ENCODE measurements at places on chromosomes 7 and 10. TPM values are rescaled to one million over a fixed set of nuclear protein-coding genes. Genes with fewer than 3 reads are reported as not detected.

The FXYD4 gene
- not detected for total RNA-seq

The PRR15 gene
- 0.35 TPM for total RNA-seq

The RSPH10B2 gene
- not detected for total RNA-seq

The FAM25A gene
- not detected for total RNA-seq

The MOGAT3 gene
- total RNA-seq = not detected

The NYAP1 gene
- 0.32 TPM for total RNA-seq

The SLC26A5 gene
- not detected for total RNA-seq

The MACC1 gene
- total RNA-seq = 0.05 TPM

The PIK3CG gene
- total RNA-seq = 2.3 TPM

DNA sequence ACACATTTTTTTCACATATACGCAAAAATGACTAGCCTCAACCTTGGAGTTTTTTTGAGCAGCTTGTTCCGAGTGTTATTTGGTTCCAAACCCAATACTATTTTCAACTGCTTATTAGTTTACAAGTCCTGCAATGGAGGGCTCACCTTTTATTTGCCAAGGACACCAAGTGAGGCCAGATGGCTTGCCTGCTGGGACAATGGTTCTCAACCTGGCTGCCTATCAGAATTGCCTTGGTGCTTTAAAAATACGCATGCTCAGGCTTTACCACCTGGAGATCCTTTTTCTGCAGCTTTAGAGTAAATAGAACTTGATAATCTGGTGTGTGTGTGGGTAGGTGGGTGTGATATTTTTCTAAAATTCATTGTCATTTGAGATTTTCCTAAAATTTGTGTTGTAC is 276.8 kb downstream of the MTERF1 start:
- no peak for DNase-seq

GRCh38 chr10:77281719-77282118 is 355.9 kb downstream of the KCNMA1 start:
- no peak for DNase-seq

DNA sequence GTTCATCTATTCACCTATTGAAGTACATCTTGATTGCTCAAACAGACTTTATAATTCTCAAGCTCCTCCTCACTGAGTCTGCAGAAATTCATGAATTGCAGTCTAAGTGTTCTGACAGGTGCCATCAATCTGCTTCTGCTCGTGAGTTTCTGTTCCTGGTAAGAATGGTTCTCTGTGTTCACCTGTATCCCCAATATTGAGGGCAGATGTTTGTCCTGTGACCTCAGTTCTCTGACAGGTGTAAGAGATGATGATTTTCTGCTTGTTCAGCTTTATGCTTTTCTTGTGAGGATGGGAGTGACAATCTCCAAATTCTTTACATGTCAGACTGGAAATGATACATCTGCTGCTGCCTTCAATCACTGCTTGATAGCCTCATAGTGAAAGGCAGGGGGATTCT is 736.9 kb upstream of the COBL start:
- DNase-seq = no peak

GRCh38 chr7:146115548-146115850 is 1.1 kb upstream of the CNTNAP2 start:
- DNase-seq = no peak

GRCh38 chr7:134995239-134996096 is 9.2 kb downstream of the AGBL3 start:
- DNase-seq = no peak

GRCh38 chr10:102135956-102136526 is 3.2 kb downstream of the PPRC1 start:
- DNase-seq = no peak

GRCh38 chr7:41107330-41107937 is 595.5 kb downstream of the INHBA start:
- DNase-seq = no peak

DNA sequence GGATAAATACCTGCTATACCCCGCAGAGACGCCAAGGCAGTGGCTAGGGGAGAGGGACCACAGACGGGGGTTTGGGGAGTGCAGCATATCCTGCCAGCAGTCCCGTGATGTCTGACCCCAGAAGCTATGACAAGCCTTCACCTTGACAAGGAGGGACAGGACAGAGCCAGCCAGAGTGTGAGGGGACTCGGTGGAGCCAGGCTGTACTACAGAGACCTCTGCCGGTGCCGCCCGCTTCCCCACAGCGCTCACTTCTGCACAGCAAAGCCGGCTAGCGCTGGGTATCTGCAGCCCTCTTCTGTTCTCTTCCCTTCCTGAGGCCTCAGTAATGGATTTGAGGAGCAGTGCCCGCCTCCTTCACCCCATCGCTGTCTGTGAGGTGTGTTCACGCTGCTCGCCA is 47.0 kb upstream of the PFKP start:
- no peak for DNase-seq

GRCh38 chr10:21292763-21293517 is 232.5 kb downstream of the SKIDA1 start:
- DNase-seq = peak; percentile 68

DNA sequence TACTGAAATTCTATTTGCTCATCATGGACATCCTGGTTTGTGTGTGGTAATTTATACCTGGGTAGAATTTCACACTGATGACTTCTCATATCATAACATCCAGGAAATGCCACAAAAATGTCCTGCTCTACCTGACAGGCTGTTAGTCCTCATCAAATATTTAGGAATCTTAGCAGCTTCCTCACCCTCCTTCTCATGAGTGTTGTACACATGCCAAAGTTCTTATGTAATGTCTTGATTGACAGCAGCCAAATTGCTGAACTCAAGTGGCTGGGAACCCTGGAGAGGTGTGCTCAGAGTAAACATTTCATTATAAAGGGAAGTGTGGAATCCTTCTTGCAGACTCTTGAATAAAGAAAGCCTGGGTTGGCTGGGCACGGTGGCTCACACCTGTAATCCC is 8.9 kb downstream of the EEPD1 start:
- no peak for DNase-seq

GRCh38 chr10:23345861-23346260 is 1.3 kb upstream of the C10orf67 start:
- no peak for DNase-seq

DNA sequence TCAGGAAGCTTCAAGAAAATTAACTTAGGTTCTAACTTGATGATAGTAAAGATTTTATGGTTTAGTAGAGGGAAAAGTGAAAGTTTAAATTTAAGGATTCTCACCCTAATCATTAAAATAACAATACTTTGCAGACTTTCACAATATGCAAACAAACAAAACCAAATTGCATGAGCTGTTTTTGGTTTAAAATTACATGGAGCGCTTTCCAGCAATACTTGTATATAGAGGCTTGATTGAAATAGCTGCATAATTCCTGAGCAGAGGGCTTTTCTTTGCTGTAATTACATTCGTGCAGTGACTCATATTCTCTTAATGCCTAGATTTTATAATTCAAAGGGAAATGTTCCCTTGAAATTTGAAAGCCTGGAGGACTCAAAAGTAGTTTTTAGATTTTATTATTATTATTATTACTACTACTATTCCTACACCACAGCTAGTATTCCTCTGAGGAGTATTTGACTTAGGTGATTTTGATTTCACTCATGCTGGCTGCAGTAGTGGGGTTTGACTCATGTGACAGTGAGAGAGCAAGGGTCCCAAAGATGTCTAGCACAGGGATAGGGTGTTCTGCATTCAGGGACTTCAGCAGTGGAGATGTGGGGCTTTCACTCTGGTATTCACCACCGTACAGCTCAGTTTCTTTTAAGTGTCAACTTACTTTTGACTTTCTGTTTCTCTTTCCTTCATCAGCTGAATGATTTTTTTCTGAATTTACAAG is 138.1 kb downstream of the ADAM22 start:
- DNase-seq = no peak

GRCh38 chr10:125200396-125200795 is 40.0 kb upstream of the CTBP2 start:
- DNase-seq = no peak

- DNase-seq = no peak
Measured at GRCh38 chr10:17464545-17464944, 10.2 kb upstream of the ST8SIA6 start.

- no peak for DNase-seq
Measured at GRCh38 chr7:143394068-143394467, 12.9 kb downstream of the ZYX start.

- DNase-seq = no peak
Measured at GRCh38 chr10:113356794-113357680, 195.8 kb upstream of the HABP2 start.

- DNase-seq = peak; percentile 92
Measured at GRCh38 chr10:128854963-128855362, 612.1 kb upstream of the MGMT start.

GRCh38 chr7:34471844-34472243 is 186.2 kb upstream of the NPSR1 start:
- DNase-seq = no peak

DNA sequence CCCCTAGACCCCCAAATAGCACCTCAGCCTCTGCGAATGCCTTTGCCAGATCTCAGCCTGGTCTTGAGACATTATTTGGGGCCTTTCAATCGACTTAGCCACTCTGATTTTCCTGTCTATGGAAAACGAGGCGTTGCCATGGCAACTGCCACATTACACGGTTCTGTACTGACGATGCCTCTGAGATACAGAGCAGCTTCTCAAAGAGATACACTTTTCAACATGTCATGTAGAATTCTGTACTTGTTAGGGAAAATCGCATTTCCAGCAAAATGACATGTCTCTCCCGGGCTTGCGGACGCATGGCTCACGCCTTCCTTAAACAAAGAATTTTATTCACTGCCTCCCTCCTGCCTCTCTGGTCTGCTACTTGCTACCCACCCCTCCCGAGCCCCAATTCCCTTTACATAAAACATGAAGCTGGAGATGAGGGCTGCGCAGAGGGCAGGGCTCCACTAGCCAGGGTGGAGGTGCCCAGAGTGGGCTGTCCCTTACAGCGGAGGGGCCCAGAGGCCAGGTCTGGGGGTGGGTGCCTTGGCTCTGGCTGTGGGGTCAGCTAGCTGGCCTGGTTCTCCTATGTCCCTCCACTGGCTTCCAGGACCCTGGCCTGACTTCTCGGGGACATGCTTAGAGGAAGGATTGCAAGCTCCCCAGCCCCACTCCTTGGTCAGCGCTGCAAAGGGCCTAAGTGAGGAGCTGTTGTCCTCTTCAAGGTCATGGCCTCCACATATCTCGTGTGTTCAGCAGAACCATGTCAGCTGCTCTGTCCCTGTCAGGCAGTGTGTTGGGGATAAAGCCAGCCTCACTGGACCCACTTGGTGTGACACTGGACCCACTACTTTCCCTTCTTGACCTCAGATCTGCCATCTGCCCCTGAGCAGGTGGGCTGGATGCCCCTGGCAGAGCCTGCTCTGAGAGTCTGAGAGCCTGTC is 342.5 kb downstream of the RPS24 start:
- no peak for DNase-seq

DNA sequence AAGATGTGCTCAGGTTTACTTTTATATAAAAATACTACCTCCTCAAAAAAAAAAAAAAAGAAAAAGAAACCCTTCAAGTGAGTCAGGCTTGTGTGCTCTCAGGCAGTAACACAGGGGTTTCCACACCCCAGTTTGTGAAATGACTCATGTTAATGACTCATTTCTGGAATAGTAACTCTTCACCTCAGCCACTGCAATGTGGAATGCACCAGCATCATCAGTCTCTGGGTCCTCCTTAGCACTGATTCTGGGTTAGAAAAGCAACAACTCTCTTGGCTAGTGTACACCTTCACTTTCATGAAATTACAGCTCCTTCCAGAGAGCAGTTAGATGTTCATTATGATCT is 110.6 kb downstream of the EMX2 start:
- DNase-seq = no peak

DNA sequence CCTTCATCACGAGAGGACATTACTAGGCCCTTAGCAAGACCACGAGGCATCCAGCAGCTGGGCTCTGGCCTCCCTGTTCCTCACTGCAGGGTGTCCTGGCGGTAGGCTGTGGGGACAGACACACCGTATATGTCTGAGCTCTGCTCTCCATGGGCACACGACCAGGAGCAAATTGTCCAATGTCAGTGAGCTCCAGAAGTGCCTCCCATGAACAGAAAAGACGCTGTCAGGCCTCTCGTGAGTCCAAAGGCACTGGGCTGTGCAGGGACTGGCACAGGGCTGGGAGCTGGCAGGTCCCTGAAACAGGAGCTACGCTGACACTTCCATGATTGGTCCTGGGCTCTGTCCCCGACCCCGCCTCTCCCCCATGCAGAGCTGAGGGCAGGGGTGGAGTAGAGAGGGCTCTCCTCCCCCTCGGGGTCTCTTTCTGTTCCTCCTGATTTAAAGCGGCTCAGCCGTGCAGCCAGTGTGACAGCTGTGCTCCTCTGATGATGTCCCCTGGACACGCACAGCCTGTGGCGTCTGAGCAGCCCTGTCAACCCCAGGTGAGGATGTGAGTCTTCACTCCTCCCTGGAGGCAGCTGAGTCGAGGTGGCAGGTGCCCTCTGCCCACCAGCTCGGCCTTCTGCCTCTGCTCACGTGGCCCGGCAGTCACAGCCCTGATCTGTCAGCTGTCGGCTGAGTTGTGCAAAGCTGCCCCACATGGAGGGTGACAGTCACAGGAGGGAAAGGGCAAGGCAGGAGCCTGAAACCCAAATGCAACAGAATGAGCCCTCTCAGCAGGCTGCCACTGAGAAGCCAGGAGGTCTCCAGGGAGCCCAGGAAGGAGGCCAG is 13.0 kb downstream of the ANTXRL start:
- DNase-seq = peak; percentile 53

DNA sequence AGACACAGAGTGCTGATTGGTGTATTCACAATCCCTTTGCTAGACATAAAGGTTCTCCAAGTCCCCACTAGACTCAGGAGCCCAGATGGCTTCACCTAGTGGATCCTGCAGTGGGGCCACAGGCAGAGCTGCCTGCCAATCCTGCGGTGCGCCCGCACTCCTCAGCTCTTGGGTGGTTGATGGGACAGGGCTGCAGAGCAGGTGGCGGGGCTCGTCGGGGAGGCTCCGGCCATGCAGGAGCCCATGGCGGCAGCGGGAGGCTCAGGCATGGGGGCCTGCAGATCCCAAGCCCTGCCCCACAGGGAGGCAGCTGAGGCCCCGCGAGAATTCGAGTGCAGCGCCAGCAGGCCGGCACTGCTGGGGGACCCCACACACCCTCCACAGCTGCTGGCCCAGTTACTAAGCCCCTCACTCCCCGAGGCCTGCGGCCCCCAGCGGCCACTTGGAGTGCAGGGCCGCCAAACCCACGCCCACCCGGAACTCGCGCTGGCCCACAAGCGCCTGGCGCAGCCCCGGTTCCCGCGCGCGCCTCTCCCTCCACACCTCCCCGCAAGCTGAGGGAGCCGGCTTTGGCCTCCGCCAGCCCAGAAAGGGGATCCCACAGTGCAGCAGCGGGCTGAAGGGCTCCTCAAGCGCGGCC is 7.7 kb upstream of the BET1 start:
- DNase-seq = no peak

Data from left ventricle myocardium superior (tissue), 1 donor.